Right lung (tissue), 10 donors: ENCODE measurements at places on chromosomes 13 and 19. TPM values are rescaled to one million over a fixed set of nuclear protein-coding genes. Genes with fewer than 3 reads are reported as not detected.

Gene SLITRK5
- 2.2 TPM for polyA plus RNA-seq

GRCh38 chr13:105428811-105429210 lies 1106.7 kb downstream of the EFNB2 start:
- no peak for DNase-seq

DNA sequence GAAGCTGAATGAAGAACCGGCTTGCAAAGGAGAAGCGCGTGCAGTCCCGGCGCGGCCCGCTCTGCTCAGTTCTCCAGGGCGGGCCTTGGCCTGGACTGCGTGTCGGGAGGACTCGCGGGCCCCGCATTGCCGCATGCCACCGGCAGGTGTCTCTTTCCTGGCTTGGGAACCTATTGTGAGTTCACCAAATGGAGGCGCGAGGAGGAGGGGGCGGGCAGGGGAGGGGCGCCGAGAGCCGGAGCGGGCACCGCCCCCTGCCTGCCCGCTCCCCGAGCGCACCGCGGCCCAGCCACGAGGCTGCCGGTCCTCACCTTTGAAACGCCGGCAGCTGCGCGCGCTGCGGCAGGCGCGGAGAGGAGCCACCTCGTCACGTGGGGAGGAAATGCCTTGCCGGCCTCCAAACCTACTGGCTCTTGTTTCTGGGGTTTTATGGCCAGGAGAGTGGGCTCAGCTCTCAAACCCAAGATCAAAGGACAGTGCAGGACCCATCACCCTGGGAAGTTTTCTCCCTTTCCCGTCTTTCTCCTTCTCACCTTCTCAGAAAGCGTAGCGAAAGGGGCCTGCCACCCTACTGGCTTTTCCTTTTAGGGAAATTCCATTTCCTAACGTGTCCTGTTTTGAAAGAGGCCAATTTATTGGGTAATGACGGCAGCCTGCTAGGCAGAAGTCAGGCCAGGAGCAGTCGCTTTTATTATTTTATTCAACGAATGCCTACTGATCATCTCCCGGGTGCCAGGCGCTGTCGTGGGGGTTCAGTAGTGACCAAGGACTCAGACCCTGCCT lies 13.8 kb upstream of the UBE2L5 start:
- DNase-seq = peak; percentile 87

GRCh38 chr13:38045278-38046048 lies 175.9 kb upstream of the TRPC4 start:
- no peak for DNase-seq

- no peak for DNase-seq
These were observed 22.0 kb downstream of the GPX4 start for GRCh38 chr19:1125601-1126467.

- DNase-seq = no peak
These were observed 969 bp upstream of the CEACAM5 start for GRCh38 chr19:41707502-41707812.

Gene ZNF296
- 1.2 TPM for polyA plus RNA-seq

DNA sequence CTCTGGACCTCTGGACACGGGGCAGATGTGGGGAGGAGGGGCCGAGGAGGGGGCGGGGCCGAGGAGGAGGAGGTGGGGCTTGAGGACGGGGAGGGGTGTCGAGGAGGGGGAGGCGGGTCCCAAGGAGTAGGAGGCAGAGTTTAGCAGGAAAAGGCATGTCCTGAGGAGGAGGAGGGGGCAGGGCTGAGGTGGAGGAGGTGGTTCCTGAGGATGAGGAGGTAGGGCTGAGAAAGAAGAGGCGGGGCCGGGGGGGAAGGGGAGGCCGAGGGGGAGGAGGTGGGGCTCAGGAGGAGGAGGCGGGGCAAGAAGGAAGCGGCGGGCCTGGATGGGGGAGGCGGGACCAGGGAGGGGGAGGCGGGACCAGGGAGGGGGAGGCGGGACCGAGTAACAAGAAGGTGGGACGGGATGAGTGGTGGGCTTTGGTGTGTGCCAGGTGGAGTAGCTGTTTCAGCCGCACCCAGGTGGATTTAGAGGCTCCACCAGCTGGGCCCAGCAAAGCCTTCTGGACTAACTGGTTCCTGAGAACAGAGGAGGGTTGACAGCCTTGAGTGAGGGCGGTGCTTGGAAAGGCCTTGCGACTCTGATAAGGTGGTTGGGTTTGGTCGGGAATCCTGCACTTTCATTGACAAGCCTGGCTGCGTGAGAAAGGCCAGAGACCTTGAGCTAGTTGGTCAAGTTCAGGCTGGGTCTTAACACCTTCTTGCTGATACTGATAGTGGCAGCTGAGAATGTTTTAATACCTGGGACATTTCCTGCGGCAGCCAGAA lies 7.7 kb downstream of the TECR start:
- DNase-seq = peak; percentile 55

Gene LHB
- polyA plus RNA-seq = not detected

- DNase-seq = no peak
These were observed 267.5 kb upstream of the KLHL1 start for GRCh38 chr13:70375718-70376117.

DNA sequence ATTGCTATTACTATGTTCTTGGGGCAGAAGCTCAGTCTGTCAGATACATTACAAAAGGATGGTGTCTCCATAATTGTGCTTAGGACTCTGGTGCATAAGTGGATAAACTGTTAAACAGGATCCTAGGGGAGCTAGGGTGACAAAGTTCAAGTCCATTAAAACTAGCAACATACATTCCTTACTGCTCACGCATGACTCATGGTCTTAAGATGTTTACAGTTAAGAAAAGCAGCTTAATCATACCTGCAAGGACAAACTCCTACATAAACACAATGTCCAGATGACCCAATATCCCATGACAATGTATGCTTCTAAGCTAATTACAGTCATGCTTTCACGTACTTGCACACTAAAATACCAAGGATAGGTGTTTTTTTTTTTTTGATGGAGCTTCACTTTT lies 3.5 kb upstream of the ZNF701 start:
- DNase-seq = no peak

GRCh38 chr13:89212186-89212585 lies 1541.0 kb downstream of the SLITRK5 start:
- DNase-seq = no peak

DNA sequence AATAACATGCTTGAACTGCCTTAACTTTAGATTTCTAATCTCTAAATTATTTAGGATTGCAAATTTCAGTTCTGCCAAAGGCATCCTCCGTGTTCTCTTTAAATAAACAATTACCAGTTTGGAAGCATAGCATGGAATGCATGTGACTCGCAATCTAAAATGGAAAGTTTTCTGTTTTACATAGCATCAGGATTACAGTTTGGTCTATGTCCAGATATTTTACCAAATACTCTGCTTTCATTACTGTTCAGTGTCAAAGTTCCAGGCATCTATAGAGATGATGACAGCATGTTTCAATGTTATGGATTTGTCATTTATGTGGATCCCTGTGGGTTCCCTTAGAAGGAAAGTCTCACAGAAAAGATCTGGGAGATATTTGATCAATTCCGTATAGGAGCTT lies 16.8 kb downstream of the FLT1 start:
- no peak for DNase-seq

Gene SYCN
- not detected for polyA plus RNA-seq

DNA sequence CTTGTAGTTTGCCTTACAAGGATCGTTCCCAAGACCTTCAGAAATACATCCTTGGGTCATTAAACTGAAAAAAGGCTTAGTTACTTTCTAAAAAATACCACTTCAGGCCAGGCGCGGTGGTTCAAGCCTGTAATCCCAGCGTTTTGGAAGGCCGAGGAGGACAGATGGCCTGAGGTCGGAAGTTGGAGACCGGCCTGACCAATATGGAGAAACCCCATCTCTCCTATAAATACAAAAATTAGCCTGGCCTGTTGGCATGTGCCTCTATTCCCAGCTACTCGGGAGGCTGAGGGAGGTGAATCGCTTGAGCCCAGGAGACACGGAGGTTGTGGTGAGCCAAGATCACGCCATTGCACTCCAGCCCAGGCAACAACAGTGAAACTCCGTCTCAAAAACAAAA lies 2.2 kb upstream of the ZNF28 start:
- no peak for DNase-seq

- no peak for DNase-seq
These were observed 10.5 kb downstream of the MTMR6 start for GRCh38 chr13:25276748-25277147.

- no peak for DNase-seq
These were observed 481.9 kb downstream of the GPC6 start for GRCh38 chr13:93708308-93709075.

- DNase-seq = no peak
These were observed 41.4 kb upstream of the IGSF23 start for GRCh38 chr19:44571830-44572580.

DNA sequence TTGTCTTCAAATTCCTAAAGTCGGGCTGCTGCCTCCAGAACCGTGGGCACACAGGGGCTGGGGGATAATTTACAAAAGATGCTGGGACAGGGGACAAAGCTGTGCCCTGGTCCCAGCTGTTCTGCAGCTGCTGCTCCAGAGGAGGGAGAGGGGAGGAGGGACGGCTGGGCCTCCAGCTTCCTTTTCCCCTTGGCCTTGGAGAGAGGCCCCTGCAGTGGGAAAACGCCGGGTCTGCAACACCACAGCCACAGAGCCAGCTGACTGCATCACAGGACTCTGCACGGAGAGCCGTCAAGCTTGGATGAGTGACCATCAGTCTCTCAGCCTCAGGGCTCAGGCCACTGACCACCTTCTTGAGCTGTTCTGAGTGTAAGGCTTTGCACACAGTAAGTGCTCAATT lies 6.1 kb downstream of the DOCK6 start:
- peak; percentile 84 for DNase-seq

- DNase-seq = no peak
These were observed 14.5 kb upstream of the DOCK9 start for GRCh38 chr13:98992355-98992754.

GRCh38 chr13:83295686-83296085 lies 586.6 kb downstream of the SLITRK1 start:
- DNase-seq = no peak

DNA sequence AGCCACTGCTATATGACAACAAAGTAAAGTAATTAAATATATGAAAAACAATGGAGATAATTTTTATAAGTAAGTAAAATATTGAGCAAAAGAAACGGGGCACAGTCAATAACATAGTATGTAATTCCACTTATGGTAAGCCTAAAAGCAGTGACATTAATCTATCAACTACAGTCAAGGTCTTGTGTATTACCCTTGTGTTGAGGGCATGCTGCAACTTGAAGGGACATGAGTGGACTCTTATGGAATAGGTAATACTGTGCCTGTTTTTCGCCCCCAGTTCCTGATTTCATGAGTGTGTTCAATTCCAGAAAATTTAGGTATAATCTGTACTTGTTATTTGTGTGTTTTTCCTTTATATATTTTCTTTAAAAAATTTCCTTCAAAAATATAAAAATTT lies 201.3 kb upstream of the SLITRK6 start:
- DNase-seq = no peak

DNA sequence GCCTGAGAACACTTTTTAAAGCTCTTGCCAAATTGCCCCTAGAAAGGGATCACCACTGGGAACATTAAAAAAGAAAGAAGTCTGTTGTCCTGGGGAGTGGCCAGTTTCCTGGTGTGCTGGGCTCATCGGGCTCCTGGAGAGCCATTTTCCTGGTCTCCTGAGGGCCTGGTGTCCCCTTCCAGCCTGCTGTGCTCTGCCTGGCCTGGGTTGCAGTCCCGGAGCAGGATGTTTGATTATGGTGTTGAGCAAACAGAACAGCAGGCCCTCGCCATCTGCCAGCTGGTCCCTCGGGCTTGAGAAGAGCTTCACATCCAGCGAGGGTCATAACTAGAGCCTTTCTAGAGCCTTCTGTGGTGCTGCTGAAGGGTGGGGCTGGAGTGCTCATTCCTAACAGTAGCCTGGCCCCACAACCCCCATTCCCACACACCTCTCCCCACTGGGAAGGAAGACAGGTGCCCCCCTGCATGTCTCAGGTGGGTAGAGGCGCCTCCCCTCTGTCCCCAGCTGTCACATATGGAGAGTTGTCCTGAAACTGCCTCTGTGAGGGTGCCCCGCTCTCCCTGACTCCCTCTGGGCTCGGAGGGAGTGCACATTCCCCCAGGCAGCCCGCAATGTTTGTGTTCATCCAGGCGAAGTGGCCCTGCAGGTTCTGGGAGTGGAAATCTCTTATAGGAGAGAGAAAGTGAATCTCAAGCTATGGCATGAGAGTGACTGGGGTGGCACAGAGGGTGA lies 151.1 kb downstream of the SIPA1L3 start:
- peak; percentile 62 for DNase-seq

DNA sequence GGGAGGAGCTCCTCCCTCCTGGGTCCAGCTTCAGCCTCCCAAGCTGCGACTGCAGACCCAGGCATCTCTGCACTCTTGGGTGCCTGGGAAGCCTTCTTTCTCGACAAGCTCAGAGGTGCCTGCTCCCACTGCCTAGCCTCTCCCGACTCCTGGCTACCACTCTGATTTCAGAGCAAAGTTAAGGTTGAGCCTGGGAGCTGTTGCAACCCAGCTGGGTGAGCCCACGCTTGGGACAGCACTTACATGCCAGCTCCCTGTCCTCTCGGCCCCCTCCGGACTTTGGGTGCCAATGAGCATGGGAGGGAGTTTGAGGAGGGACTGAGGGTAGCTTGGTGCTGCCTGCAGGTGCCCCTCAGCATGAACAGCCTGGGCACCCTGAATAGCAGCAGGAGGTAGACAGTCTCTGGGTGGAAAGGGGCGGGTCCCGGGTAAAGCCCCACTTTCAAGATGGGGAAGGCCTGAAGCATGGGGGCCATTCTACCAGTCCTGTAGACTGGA lies 1383.4 kb upstream of the PCDH20 start:
- DNase-seq = no peak

GRCh38 chr13:99892196-99892613 lies 79.4 kb downstream of the ZIC5 start:
- no peak for DNase-seq

Gene KLK14
- polyA plus RNA-seq = 0.18 TPM
